ENCODE measurements at places on chromosomes 13 and 19.

DNA sequence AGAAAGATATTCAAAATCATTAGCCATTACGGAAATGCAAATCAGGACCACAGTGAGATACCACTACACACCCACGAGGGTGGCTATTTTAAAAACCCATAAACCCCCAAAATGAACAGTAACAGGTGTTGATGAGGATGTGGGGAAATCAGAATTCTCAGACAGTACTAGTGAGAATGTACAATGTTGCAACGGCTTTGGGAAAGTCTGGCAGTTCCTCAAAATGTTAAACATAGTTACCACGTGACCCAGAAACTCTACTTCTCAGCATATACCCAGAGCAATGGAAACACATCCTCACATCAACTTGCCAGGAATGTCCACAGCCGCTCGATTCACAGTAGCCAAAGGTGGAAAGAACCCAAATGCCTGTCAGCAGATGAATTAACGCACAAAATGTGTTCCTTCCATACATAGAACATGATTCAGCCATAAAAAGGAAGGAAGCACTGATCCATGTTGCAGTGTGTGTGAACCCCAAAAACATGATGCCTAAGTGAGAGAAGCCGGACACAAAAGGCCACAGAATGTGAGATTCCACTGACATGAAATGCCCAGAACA lies 7.0 kb downstream of the PLVAP start:
- DNase-seq = peak; percentile 79

GRCh38 chr19:17358395-17358794 lies 18.7 kb downstream of the PLVAP start:
- no peak for DNase-seq

- no peak for DNase-seq
These were observed 1.5 kb upstream of the RGCC start for GRCh38 chr13:41455725-41456419.

GRCh38 chr13:70448820-70449219 lies 340.6 kb upstream of the KLHL1 start:
- DNase-seq = no peak

DNA sequence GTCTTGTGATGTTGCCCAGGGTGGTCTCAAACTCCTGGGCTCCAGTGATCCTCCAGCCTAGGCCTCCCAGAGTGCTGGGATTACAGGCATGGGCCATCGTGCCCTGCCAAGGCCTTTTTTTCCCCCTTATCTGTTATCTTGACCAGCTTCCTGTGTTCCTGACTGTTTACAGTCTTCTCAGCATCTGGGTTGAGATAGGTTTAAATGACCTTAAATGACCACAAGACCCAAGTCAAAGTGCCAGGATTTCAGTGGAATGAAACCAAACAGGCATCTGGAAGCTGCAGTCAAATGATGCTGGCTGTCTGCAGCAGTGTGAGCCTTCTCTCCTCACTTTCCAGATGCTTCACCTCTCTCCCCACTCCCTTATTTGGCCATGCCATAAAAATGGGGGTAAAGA lies 114.2 kb upstream of the CLDN10 start:
- no peak for DNase-seq

DNA sequence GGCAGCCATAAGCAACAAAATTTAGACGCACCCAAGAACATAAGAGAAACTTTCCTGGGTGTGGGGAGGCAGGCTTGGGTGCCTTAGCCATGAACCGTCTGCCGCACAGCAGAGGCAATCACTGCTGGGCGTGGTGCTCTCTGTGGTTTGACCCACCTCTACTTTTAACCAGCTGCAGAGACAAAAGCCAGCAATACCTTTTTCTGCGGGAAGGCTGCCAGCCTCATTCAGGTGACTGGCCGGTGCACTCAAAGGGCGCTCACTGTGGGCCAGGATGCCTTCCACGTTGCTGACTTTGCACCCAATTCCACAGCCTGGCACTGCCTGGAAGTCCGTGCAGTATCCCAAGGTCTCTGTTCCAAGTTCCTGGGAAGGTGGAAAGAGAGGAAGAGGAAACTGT lies 69.1 kb downstream of the ATP7B start:
- DNase-seq = no peak

DNA sequence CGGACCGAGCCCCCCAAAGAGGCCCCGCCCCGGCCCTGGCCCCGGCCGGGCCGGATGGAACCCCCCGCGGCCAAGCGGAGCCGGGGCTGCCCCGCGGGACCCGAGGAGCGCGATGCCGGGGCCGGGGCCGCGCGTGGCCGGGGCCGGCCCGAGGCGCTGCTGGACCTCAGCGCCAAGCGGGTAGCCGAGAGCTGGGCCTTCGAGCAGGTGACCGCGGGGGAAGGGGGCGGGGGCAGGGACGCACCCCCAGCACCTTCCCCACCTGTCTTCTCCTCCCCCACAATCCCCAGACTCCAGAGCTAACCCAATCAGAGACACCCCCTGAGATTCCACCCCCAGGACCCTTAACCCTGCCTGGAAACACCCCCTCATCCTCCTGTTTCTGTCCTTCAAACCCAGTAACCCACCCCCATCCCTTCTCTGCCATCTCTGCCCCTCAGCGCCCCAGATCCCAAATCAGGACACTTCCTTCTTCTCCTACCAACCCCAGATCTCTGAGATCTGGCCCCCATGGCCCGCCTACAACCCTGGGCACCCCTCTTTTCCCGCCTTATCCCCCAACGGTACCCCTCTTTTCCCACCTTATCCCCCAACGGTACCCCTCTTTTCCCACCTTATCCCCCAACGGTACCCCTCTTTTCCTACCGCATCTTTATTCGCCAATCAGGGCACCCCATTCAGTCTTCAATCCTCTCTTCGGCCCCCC lies 505 bp downstream of the ZSWIM4 start:
- no peak for DNase-seq

GRCh38 chr13:76884186-76884906 lies 1.9 kb downstream of the KCTD12 start:
- peak; percentile 87 for DNase-seq

DNA sequence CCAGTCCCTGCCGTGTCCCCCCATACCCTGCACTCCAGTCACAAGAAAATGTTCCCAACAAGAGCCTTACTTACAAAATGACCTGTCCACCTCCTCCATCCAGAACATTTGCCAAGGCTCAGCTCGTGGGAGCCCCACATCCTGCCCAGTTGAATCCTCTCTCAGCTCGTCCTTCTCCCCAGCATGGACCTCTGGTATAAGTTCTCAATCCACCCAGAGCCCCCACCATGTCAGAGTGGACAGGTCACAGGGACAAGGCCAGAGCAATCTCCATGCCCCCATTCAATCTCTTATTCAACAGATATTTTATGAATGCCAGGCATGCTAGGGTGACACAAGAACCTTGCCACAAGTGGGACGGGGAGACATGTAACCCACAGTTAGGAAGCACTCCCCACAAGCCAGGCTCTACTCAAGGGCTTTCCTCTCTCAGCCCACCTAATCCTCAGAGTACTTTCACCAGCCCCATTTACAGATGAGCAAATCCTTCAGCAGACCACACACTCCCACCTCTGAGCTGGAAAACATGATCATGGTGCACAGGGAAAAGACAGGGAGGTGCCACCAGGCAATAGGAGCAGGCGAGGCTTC lies 15.1 kb downstream of the DEDD2 start:
- DNase-seq = peak; percentile 89

GRCh38 chr13:73572824-73573223 lies 514.0 kb downstream of the KLF5 start:
- DNase-seq = no peak

GRCh38 chr13:49020328-49020727 lies 44.6 kb downstream of the FNDC3A start:
- no peak for DNase-seq

DNA sequence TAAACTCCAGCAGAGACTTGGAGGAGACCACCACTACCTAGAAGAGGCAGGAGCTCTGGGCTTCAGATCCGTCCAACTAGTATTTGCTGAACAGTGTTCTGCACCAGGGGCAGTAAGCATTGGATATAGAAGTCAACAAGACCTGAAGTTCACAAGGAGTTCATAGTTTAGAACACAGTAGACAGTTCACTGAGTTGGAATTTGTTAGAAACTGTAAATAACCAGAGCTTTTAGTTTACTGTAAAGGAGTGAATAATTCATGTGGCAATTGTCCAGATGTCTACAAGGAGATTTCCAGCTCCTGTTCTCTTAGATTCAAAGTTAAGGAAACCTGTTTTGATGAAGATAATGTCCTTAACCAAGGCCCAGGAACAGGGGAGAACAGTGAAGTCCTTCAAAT lies 128.9 kb downstream of the COG6 start:
- no peak for DNase-seq

DNA sequence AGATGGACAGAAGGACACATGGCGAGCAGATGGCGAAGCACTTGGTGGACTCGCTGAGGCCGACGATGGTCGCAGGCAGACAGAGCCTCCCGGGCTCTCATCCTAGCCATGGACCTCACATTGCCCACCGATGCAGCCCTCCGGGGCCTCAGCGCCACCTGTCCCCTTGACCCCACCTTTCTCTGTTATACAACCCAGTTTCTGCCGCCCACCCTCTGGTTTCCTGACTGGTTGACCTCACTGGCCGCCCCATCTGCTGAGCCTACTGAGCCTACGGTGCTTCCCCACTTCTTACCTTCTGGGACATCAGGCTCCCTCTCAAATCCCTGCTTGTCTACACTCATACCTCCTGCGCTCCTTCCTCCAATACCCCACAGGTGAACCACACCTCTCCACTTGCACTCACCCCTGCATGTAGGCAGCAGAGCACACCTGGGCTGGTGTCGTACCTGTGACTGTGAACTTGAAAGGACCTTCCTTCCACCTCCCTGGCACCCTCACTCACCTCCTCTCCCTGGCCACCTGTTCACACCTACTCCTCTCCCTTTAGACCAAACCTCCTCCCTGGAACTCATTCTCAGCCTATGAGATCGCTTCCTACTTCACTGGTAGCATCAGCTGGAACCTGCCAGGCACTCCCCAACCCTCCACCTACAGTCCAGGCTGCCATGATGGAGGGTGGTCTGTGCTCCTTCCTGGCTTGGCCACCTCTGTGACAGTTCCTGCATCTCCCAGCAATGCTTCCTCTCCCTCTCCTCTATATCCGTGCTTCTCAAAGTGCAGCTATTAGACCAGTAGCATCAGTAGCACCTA lies 36.1 kb downstream of the HPN start:
- no peak for DNase-seq

- no peak for DNase-seq
These were observed 77.9 kb downstream of the GNG7 start for GRCh38 chr19:2624537-2625091.

GRCh38 chr19:43462785-43463380 lies 2.5 kb downstream of the LYPD3 start:
- DNase-seq = no peak

DNA sequence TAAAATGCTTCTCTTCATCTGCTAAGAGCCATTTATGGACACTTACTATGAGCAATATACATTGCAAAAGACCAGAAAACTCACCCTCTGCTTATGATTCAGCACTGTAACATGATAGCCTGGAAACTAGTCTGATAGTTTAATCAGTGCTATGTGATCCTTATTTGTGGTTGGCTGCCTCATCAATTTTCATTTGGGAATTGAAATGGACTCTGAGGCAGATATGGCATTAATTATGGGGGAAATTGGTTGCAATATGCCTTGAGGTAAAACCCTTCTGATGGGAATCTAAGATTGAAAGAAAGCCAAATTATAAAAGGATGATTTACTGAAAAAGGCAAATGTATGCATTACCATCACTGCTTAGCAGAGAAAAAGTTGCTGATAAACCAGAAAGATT lies 33.5 kb downstream of the FAM216B start:
- no peak for DNase-seq

DNA sequence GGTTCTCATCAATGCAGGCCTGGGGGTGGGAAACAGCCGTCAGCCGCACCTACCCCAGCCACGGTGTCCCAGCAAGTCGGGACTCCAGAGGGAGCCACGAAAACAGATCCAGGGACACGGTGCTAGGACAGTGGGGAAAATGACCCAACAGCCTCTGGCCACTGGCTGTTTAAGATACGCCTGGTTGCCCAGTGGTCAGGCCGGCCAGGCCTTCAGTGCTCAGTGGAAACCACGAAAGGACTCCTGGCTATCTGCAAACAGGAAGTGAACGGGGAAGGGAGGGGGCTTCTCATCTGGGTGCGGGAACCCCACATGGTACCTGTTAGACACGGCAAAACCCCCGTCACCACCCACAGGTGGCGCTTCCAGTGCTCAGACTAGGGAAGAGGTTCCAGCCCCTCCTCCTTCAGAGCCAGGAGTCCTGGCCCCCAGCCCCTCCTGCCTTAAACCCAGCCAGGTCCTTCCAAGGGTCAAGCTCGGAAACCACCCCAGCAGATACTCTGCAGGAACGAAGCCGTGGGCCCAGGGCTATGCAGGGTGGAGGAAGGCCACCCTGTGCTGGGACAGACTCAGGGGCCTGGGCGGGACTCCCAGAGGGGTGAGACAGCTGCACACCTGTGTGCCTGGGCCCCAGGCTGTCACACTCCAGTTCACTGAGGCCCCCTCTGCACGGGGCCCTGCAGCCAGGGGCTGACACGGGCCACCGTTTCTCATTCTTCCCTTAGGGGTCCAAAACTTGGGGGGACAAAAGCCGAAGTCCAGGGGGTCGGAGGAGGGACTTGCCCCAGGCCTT lies 4.5 kb downstream of the PPP1R12C start:
- DNase-seq = no peak

DNA sequence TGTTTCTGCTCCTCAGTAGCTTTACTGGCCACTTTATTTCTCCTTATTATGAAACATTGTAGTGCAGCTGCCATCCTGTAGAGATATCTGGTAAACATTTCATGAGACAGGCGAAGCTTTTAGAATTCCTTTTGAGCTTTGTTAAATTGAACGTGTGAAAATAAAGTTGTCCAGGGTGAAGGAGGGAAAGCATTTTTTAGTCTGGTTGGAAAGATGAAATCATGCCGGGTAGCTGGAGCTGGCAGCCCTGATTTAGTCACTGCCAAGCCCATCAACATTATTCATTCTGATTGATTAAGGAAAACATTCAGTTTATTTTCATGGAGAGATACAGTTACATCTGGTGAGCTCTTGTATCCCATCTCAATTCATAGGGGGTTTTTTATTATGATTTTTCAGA lies 326.2 kb upstream of the GPC6 start:
- DNase-seq = no peak

DNA sequence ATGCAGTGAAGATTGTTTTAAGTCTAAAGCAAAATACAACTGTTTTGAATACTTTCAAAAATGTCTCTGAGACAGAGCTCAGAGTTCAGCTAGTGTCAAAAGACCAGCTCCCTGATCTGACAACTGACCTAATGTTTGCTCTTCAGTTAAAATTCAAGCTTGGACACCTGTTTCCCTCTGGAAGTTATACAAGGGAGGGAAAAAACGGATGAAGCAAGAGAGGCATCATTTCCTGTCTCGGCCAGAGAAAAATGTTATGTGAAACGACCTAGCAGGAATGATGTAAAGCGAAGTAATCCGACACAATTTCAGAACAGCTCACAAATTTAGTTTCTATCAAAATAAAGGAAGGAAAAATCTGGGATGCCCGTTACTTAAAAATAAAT lies 59.4 kb downstream of the ZAR1L start:
- no peak for DNase-seq

DNA sequence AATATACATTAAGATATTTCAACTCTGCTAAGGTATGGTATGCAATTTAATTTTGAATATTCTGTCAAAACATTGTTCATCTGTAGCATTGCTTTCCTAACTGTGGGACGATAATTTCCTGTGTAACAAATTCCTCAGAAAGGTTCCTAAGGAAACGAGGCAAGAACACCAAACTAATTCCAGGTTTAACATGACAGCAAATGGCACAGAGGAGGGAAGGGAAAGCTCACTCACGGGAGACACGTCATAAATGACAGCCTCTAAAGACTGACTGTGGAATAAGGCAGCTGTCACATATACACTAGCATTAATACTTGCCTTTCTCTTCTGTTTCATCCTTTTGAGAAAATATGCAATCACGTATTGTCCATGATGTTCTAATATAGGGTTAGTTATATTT lies 380.6 kb downstream of the LIG4 start:
- DNase-seq = no peak
